ENCODE measurements at places on chromosomes 13 and 19.

DNA sequence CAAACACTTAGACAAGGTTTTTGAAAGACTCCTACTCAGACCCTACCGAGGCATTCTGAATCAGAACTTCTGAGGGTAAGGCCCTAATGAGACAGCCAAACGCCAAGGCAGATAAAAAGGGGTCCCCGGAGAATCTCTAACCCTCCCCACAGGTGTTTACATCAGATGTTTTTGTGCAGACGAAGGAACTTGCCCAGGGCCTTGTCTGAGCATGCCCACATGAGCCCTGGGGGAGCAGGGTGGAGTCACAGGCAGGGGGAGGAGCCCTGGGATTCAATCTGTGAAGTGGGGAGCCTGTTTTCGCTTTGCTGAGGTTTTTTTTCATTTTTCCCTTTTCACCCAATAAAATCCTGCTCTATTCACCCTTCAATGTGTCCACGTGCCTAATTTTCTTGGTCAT is 61.6 kb upstream of the MED4 start:
- no peak for DNase-seq

DNA sequence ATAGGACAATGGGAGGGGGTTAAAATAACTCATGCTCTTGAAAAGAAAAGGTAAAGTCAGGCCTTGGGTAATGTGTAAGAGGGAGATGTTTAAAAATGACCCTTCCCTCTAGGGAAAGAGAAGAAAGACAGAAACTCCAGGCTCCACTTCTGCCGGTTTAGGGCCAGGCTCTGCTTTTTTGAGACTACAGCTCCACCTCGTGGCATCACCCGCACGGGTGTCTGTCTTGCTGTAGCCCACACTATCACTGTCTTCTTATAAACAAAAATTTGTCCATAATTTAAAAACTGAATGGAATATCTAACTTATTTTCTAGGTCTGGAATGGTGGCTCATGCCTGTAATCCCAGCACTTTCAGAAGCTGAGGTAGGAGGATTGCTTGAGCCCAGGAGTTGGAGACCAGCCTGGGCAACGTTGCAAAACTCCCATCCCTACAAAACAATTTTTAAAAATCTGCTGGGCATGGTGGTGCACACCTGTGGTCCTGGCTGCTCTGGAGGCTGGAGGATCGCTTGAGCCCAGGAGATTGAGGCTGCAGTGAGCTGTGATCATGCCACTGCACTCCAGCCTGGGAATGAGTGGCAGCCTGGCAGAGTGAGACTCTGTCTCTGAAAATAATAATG is 65.1 kb upstream of the GTF3A start:
- peak; percentile 45 for DNase-seq

GRCh38 chr13:24050796-24051715 is 109.5 kb upstream of the SPATA13 start:
- DNase-seq: no peak

DNA sequence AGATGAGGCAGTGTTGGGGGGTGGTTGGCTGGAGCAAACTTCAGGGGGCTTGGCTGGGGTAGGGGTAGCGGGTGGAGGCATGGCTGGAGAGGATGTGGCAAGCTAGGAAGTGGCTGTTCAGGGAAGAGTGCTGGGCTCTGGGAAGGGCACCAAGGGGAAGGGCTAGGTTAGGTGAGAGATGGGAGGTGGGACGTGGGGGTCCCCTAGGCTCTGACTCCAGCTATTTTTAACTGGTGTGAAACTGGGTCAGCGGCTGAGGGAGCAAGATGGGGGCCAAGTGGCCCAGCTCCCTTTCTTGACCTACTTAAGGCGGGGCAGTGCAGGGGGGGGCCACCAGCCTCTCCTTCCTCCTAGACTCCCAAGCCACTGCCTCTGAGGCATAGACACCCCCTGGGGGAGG is 7.3 kb downstream of the KCNC3 start:
- DNase-seq: no peak

- DNase-seq: no peak
These were observed 152.1 kb downstream of the POSTN start for GRCh38 chr13:37446503-37446902.

GRCh38 chr19:47758443-47758804 is 13.1 kb downstream of the NOP53 start:
- DNase-seq: no peak

GRCh38 chr19:42116308-42117075 is 15.8 kb downstream of the POU2F2 start:
- no peak for DNase-seq

DNA sequence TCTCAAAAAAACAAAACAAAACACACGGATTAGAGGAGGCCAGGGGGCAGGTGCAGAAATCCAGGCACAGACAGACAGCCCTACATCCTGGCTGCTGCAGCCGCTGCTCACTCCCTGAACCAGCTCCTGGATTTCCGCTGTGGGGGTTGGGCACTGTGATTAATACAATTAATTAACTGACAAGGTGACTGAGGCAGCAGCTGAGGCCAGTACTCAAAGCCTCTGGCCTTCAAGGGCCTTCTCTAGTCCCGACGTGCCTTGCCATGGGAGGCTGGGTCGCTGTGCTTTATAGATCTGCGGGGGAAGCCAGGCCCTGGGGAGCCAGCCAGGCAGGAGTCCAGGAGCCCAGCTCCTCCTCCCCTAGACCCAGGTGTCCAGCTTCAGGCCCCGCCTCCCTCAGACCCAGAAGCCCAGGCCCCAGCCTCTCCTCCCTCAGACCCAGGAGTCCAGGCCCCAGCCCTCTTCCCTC is 4.6 kb downstream of the NECTIN2 start:
- no peak for DNase-seq

GRCh38 chr19:48454150-48454730 is 1.1 kb upstream of the KCNJ14 start:
- no peak for DNase-seq

DNA sequence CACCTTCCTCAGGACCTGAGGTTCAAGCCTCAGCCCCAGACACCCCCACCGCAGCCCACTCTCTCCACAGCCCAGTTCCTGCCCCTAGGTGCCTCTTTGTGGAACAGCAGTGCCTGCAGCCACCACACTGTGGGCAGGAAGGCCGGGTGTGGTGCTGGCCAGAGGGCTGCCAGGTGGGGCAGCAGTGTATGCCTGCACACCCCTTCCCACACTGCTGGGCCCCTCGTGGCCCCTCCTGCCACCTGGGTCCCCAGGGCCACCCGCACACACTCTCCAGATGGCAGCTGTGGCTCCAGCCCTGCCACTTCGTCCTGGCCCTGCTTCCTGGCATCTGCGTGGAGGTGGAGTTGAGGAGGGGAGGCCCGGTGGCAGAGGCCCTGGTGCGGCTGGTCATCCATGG is 35.1 kb downstream of the HPN start:
- DNase-seq: no peak

DNA sequence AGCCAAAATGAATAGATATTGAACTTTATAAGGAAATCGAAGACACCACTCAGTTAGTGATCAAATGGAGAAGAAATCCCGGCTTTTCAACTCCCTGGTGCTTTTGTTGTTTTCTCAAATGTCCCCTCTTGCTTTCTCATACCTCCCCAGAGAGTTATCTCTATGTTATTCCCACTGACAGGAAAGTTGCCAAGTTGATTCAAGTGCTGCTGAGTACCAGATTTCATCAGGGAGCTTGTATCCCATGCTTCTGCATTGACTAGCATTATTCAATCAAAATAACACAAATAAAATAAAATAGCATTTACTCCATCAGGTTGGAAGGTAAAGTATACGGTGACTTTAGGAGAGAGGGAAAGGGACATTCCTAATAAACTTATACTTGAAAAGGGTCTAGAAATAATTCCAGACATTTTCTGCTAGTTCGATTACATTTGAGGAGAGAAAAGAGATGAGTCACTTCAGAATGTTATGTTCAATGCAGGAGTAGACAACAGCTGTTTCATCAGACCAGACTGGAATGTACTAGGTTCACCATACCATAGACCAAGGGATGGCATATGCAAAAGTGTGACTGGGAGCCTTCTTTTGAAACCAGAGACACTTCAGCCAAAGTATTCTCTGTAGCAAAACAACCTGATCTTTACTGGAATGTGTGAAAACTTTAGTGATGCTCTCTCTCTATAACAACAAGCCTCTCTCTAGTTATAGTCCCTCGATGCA is 397.8 kb downstream of the FGF14 start:
- DNase-seq: no peak

GRCh38 chr13:113646376-113646775 is 11.6 kb downstream of the ATP4B start:
- no peak for DNase-seq

- DNase-seq: no peak
These were observed 8.4 kb downstream of the KANK3 start for GRCh38 chr19:8334458-8335342.

DNA sequence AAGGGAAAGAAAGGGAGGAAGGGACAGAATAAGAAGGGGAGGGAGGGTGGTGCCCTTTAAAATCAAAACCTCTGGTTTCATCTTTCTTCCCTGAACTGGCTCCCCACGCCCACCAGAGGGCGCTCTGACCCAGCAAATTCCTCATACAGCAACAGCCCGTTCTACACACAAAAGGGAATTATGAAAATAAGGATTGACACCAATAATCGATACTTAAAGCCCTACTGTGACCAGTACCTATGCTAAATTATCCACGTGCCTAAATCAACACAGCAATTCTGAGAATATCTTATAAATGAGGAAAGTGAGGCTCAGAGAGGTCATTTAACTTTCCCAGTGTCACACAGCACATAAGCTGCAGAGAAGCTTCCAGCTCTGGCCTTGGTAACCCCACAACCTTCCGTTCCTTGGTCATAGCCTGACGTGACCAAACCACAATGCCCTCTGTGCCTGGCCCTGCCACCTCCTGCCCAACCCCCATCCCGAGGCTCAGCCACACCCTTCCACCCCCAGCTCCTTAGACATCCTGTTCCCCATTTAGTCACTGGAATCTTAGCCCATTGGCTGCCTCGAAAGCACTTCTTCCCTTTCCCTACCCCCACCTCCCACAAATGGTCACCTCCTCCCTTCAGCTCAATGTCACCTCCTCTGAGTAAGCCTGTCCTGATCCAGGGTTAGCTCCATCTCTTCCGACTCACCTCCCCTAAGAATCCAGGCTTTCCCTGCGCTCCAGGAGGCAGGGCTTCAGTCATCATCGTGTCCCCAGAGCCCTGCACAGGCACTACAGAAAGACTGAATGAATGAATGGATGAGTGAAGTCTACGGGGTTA is 34.2 kb upstream of the PNMA8B start:
- peak; percentile 81 for DNase-seq

- DNase-seq: no peak
These were observed 848.1 kb upstream of the SLITRK1 start for GRCh38 chr13:84730376-84730775.

DNA sequence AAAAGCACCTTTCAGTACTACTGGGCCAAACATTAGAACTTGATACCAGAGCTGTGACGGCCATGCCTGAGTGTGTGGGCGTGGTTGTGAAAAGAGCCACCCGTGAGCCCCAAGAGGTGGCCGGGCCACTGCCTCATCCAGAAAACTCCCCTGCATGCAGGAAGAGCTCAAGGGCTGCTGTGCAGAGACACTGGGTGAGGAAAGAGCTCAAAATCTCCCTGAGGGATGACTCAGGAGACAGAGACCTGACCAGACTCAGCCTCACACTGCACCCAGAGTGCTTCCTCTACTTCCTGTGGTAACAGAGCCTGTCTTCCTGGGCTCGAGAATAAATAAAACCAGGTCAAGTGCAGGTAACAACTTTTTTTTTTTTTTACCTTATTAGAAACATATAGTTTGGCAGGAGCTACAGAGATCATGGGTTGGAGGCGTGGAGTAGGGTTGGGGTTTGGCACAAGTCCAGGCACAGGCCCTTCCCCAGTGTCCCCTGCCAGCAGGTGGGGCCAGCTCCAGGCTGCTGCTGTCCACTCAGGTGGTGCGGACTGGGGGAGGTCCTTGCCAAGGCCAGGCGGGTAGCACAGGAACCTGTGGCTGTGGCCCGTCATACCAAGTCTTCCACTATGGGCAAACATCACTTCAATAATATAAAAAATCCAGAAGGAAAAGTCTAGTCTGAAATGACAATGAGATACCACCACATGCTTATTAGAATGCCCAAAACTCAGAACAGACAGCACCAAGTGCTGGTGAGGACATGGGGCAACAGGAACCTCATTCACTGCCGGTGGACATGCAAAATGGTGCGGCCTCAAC is 25.5 kb downstream of the ELL start:
- DNase-seq: peak; percentile 21

- DNase-seq: no peak
These were observed 81.2 kb upstream of the ABCC4 start for GRCh38 chr13:95382411-95382810.

GRCh38 chr13:64510747-64511146 is 2719.4 kb downstream of the PCDH9 start:
- DNase-seq: no peak

- DNase-seq: peak; percentile 93
These were observed 1.7 kb downstream of the GTF3A start for GRCh38 chr13:27425918-27426630.

DNA sequence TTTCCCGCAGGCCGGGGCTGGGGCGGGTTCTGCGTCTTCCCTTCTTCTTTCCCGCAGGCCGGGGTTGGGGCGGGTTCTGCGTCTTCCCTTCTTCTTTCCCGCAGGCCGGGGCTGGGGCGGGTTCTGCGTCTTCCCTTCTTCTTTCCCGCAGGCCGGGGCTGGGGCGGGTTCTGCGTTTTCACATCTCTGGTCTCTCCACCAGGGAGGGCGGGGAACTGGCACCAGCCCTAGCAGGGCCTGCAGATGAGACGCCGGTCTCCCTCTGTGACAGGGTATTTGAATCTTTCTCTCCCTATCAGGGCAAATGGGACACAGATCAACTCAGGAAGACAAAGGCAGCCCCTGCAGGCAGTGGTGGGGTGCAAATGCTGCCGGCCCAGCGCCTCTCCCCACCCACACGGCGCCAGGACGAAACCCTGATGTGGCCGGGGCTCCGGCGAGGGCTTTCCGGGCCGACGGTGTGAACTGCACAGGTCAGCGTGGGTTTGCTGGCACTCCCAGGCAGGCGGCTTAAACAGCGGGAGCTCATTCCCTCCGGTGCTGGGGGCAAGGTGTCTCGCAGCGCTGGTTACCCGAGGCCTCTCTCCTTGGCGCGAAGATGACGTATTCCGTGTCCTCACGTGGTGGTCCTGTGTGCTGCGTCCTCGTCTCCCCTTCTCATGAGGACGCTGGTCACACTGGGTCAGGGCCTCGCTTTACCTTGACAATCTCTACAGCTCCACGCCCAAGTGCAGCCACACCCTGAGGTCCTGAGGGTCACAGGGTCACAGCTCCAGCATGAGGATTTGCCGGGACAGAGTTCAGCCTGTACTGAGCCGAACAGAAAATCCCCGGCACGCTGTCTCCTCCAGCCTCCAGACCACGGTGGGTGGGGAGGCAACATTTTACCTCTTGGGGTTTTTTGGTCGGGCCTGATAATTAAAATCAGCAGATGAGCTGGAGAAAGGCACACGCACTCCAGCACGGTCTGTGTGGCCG is 717 bp upstream of the C13orf46 start:
- DNase-seq: no peak

- DNase-seq: no peak
These were observed 143.8 kb upstream of the ZNF507 start for GRCh38 chr19:32201636-32202051.

DNA sequence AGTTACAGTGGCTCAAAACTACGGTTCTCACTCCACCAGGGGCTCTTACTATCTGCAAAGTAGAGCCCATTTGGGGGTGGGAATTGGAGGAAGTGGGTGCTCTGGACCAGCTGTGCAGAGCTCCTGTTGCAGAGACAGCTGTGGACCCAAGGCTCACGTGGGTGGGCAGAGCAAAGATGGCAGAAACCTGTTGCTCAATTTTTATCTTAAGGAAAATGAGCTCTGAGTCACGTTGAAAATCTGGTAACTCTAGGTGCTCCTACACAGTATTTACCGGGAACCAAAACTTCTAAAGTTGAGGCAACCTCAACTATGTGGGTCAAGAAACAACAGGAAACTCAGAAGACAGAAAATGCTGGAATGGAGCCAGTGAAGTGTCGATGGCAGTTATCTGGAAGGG is 30.2 kb upstream of the SLC15A1 start:
- no peak for DNase-seq

- no peak for DNase-seq
These were observed 10.3 kb upstream of the IL4I1 start for GRCh38 chr19:49906879-49907564.

Measured in GDM1 (cell line).